ENCODE measurements at places on chromosomes 13 and 19.

DNA sequence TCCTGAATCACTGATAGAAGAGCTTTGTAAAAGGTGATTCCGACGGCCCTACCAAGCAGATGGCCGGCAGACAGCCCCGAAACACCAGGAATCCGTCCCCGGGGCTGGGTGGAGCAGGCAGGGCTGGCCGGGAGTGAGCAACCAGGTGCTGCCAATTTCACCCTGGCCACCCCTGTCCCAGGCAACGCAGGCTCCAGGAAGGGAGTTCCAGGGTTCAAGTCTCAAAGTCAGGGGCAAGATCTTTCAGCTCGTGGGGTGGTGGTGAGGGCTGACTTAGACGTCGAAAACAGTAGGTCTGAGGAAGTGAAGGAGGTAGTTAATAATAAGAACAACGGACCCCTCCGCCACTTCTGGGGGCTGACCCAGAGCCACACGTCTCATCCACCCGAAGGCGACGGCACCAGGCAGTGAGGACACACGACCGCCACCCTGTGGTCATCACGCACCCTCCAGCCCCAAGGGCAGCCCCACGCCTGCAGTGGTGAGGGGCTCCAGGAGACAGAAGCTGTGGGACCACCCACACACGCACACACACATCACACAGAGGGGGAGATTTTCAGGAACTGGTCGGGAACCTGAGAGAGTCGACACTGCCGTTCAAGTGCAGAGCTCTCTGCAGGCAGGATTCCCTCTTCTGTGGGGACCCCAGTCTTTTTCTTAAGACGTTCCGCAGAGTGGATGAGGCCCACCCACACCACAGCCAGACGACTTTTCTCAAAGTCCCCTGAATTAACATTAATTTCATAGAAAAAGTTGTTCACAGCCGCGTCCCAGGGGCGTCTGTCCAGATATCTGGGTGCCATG, 67.2 kb downstream of the SPACA7 start:
- peak; percentile 49 for DNase-seq

GRCh38 chr19:7914598-7915045, at the start of gene TGFBR3L:
Gene TGFBR3L (plus strand): TSS chr19:7914830.
- DNase-seq = no peak

DNA sequence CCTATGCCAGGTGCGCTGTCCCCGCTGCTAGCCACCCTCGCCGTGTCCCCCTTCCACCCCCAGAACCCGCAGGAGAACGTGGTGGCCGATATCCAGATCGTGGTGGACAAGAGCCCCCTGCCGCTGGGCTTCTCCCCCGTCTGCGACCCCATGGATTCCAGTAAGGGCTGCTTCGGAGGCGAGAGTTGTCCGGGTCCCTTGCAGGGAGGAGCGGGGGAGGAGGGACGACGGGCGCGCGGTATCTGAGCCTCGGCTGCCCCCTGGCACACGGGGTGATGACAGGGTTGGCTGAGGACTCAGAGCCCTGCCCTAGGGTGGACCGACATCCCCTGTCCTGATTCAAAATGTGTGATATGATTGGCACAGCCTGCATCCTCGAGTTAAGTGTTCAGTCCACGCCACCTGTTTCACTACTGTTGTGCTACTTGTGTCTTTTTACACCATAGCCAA, 653 bp downstream of the MVB12A start:
- DNase-seq = peak; percentile 6

GRCh38 chr13:98285852-98286594, 109.0 kb upstream of the RNF113B start:
- peak; percentile 63 for DNase-seq

- DNase-seq = no peak
Measured at GRCh38 chr19:43928820-43929219, 6.3 kb downstream of the ZNF45 start.

GRCh38 chr19:53881482-53882390, at the start of gene PRKCG:
Gene PRKCG (plus strand): TSS chr19:53882197. CDS start chr19:53882495, 298 bp downstream.
- DNase-seq = peak; percentile 41

DNA sequence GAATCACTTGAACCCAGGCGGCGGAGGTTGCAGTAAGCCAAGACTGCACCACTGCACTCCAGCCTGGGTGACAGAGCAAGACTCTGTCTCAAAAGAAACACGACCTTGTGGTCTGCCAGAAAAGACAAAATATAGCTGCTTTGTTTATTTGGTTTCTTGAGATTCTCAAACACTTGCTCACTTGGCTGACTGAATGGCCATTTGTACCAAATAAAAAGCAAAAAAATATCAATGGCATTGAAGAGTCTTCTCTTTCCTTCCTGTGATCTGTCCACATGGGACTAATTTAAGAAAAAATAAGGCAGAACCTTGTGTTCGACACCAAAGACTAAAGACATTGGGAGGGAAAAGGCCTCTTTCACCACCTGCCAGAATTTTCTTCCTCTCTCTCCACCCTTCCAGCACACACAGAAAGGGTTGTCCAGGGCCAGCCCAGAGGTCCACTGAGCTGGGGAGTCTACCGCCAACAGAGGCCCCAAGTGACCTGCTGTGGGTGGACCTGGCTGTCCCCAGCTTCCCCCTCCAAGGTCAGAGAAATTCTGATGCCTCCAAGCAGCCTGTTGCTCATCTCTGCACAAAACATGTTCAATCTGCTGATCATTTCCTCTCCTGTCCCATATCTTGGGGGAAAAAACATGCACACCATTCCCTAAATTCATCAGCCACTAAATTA, 5.9 kb downstream of the BRME1 start:
- DNase-seq = no peak

DNA sequence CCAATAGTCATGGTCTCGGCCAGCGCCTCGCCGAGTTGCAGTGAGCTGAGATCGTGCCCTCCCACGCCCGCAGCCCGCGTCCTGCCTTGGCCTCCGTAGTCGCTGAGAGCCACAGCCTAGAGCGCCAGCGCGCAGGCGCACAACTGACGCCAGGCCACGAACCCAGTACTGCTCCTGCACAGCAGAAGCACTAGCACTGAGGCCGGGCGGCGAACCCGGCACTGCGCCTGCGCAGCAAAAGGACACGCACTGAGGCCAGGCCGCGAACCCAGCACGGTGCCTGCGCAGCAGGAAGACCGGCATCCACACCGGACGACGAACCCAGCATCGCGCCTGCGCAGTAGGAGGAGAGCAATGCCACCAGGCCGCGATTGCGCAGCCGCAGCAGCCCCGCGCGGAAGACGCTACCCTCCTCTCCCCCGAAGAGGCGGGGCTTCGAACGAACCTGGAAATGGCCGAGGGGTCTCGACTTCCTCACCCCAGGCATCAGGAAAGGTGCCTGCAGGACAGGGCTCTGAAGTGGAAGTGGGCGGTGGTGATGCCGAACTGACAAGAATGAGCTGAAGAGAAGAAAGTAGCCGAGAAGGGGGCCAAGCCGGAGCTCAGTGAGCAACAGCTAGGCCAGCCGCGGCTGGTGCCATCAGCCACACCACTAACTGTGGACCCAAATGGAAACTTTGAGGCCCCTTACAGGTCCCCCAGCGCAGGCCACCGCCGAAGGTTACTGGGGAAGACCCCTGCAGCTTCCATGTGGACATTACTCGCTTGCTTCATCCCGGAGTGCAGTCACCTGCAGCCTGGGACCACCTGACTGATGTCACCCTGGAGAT, 7.5 kb downstream of the F10 start:
- DNase-seq = no peak

GRCh38 chr19:5081443-5082161, 112.7 kb downstream of the KDM4B start:
- DNase-seq = no peak

- no peak for DNase-seq
Measured at GRCh38 chr19:48249502-48250014, 6.2 kb downstream of the CARD8 start.

DNA sequence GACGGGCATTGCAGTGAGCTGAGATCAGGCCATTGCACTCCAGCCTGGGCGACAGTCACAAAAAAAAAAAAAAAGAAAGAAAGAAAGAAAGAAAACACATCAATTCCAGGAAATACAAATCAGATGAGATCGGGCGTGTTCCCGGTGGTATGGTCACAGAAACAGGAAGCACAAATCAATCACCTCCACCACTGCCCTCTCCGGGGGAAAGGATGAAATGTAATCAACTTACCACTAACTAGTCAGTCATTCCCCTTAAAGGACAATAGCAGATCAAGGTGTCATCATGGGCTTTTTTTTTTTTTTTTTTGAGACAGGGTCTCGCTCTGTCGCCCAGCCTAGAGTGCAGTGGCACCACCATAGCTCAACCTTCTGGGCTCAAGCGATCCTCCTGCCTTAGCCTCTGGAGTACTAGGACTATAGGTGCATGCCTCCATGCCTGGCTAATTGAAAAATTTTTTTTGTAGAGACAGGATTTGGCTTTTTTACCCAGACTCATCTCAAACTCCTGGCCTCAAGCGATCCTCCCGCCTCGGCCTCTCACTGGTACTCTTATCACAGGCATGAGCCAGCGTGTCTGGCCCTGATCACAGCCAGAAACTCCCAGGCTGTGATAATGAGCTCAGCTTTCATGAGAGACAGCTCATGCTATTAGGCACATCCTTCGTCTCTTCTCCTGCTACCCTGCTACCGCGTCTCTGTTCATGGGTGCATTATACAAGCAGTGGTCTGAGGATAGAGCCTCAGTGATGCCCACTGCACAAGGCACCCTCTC, 6.8 kb upstream of the DPRX start:
- no peak for DNase-seq

- DNase-seq = no peak
Measured at GRCh38 chr13:78376822-78377221, 226.5 kb downstream of the POU4F1 start.

DNA sequence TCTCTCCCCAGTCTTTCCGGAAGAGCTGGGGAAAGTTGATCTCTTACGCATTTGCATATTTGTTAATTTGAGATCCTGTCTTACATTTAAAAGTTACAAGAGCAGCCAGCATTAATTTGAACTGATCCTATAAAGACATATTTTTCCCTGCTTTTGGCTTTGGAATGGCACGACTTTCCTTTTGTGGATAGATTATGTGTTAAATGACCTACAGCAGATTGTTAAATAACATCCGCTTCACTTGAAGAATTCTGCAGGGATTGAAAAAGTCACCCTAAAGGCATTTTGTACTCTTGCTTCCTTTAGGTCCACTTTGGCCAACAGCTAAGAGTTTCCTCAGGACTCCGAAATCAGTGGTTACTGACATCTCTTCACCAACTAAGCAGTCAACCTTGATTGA, 334.0 kb downstream of the TBC1D4 start:
- DNase-seq = no peak

DNA sequence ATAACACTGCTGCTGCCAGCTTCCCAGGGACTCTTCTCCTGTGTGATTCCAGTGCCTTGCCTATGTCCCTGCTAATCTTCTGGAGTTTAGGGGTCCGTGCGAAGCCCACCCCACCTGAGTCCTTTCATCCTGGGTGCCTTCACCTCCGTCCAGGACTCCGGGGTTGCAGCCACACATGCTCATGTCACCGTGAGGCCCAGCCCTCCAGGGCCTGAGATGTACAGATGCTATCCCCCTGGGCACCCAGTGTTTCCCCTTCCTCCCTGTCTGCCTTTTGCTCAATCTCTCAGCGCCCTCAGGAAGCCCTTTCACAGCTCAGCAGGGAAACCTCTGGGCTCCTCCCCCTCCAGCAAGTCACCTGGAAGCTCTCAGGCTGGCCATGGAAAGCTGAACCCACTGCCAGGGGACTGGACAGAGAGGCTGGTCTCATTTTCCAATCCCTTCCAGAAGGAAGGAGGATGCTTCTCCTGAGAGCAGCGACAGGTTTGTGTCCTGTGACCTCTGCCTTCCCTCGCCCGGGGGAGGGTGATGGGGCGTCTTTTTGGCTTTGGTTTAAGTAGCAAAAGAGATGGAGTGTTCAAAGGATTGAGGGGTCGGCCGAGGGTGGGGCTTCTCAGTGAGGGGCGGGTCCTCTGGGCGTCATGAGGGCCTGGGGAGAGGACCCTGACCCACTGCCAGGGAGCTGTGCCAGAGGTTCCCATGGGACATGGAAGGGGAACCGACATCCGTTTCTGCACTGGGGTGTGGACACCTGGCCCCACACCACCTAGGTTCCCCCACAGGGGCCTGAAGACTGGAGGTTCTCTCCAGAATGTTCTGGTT, 30.8 kb upstream of the TFDP1 start:
- DNase-seq = no peak

GRCh38 chr13:27028683-27029480, 142.7 kb downstream of the USP12 start:
- DNase-seq = no peak

DNA sequence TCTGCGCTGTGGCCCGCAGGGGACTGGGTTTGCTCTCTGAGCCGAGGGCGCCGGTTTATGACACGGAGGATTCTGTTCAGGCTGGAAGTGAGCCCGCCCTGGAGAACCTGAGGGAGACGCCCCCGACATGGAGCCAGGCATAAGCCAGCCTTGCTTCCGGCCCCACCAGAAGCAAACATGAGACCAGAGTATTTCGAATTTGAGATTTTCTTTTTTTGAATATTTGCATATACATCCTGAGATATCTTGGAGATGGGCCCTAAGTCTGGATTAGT, 72.9 kb downstream of the KDM4B start:
- DNase-seq = no peak
